ENCODE measurements at places on chromosomes 7 and 10. TPM values are rescaled to one million over a fixed set of nuclear protein-coding genes. Genes with fewer than 3 reads are reported as not detected.

DNA sequence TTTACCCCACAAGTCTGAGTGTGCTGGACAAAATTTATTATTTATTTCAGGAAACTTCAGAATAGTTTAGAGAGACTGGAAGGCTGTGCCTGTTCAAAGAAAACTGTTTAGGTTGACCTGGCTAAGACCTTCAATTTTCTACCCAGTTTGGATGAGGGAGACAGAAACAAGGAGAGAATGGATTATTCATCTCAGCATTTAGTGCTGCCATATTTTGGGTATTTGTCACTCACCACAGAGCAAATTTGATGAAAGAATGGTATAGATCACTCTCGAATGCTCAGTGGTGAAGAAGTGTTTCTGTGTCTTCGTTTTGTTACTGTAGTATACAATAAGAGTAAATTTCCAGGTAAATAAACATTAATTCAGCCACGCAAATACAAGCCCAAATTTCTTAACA lies 71.8 kb downstream of the SEMA3C start:
- no peaks in the 10 kb centered on the region for H3K36me3 ChIP-seq
- H3K4me1 ChIP-seq = no peaks in the 10 kb centered on the region
- H3K27me3 ChIP-seq = no peaks in the 10 kb centered on the region
- H3K4me3 ChIP-seq = no peak overlapping the region
- no peak for DNase-seq

- H3K27ac ChIP-seq = no peak overlapping the region
- H3K36me3 ChIP-seq = no peaks in the 10 kb centered on the region
- no peak overlapping the region for H3K4me3 ChIP-seq
- DNase-seq = peak; percentile 43
- H3K4me1 ChIP-seq = no peaks in the 10 kb centered on the region
These were observed 194.5 kb downstream of the EBF3 start for GRCh38 chr10:129769381-129770116.

- no peak overlapping the region for H3K4me3 ChIP-seq
- H3K27ac ChIP-seq = no peak overlapping the region
- H3K36me3 ChIP-seq = no peaks in the 10 kb centered on the region
- no peaks in the 10 kb centered on the region for H3K27me3 ChIP-seq
- no peak for DNase-seq
- no peaks in the 10 kb centered on the region for H3K4me1 ChIP-seq
These were observed 150.6 kb downstream of the CACNB2 start for GRCh38 chr10:18290651-18291313.

GRCh38 chr7:51034521-51035264 lies 252.0 kb upstream of the GRB10 start:
- no peak overlapping the region for H3K27ac ChIP-seq
- H3K27me3 ChIP-seq = no peaks in the 10 kb centered on the region
- DNase-seq = no peak
- peaks cover 11% of the 10 kb centered on the region for H3K36me3 ChIP-seq
- H3K4me1 ChIP-seq = no peaks in the 10 kb centered on the region

DNA sequence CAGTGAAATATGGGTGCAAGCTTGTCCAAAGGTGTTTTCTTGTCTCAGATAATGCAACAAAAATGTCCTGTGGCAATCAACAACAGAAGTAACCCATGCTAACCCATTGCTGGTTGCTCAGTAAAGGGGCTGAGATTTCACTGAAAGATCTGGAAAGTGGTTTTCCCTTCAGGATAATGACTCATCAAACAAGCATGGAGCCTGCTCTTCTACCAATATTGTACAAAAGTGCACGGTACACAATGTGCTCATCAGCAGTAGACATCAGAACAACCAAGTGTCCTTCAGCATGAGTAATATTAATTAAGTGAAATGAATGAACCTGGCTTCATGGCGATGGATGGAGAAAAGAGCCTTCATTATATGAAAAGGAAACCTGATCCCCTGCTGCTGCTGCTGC lies 287.1 kb upstream of the NEBL start:
- no peaks in the 10 kb centered on the region for H3K36me3 ChIP-seq
- no peaks in the 10 kb centered on the region for H3K4me1 ChIP-seq
- H3K27ac ChIP-seq = no peak overlapping the region

- no peaks in the 10 kb centered on the region for H3K36me3 ChIP-seq
- no peak overlapping the region for H3K27ac ChIP-seq
- no peak for DNase-seq
These were observed 24.4 kb downstream of the C7orf57 start for GRCh38 chr7:48059706-48060105.

DNA sequence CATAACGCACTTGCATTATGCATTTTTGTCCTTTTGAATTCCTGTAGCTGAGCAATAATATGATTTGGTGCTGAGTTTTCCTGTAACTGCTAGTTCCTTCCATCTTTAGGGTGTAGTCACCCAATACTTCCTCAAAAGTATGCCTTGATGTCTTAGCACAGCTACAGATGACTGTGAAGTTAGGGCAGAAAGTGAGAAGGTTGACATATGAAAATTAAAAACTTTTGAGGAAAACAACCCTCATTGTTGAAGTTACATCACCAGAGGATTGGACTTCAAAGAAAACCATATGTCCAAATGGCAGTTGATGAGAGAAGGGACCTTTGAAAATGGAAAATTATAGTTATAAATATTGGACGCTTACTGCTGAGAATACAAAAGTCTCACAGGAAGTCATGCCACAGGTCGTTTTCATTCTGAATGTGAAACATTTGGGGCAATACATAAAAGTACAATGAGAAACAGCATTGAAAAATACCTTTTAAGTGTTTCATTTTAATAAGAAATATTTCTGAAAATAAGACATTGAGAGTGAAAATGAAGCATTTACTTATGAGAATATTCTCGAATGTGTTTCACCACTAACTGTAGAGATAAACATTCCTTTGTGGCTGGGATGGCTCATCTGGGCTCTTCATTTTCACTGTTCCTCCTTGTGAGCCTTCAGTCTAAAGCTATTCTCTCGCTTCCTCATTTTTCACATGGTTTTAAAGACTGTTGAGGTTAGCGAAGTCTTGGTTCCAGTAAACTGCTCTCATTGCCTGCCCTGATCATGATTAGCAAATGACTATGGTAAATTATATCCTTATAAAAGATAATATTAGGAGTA lies 61.4 kb upstream of the NME8 start:
- H3K4me3 ChIP-seq = no peak overlapping the region
- no peaks in the 10 kb centered on the region for H3K27me3 ChIP-seq
- H3K36me3 ChIP-seq = no peaks in the 10 kb centered on the region
- H3K27ac ChIP-seq = no peak overlapping the region
- no peak for DNase-seq

DNA sequence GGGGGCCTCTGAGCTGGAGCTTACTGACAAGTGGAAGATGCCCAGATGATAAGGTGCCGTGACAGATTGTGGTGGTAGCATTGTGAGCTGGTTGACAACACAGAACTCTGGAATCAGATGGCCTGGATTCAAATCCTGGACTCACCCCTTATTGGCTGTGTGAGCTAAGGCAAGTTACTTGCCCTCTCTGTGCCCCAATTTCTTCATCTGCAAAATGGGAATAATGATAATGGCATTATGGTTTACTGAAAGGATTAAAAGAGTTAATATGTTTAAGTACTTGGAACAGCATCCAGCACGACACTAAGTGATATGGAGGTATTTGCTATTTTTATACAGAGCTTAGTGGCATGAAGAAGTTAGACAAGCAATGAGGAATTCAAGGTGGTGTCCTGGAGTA lies 465.9 kb upstream of the GALNT17 start:
- no peak for DNase-seq
- H3K4me3 ChIP-seq = no peak overlapping the region
- H3K27ac ChIP-seq = no peak overlapping the region
- H3K36me3 ChIP-seq = no peaks in the 10 kb centered on the region

GRCh38 chr7:130887182-130887956 lies 153.4 kb upstream of the KLF14 start:
- no peak for DNase-seq
- H3K36me3 ChIP-seq = peaks cover 11% of the 10 kb centered on the region
- no peak overlapping the region for H3K27ac ChIP-seq
- H3K4me1 ChIP-seq = no peaks in the 10 kb centered on the region
- no peaks in the 10 kb centered on the region for H3K27me3 ChIP-seq
- no peak overlapping the region for H3K4me3 ChIP-seq

DNA sequence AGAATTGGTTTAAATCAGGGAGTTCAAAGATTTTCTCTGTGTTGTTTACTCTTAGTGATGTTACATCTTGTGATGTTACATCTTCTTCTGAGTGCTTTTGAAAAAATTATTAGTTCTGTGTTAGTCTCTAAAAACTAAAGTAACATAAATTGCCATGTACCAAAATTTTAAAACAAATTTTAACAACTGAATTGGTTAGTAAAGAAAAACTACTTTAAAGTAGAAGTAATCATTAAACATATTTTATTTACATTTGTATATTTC lies 5.2 kb upstream of the IGF2BP3 start:
- no peaks in the 10 kb centered on the region for H3K36me3 ChIP-seq
- no peaks in the 10 kb centered on the region for H3K4me1 ChIP-seq
- no peak overlapping the region for H3K4me3 ChIP-seq

- H3K4me1 ChIP-seq = no peaks in the 10 kb centered on the region
- H3K27ac ChIP-seq = no peak overlapping the region
- no peaks in the 10 kb centered on the region for H3K27me3 ChIP-seq
- no peaks in the 10 kb centered on the region for H3K36me3 ChIP-seq
- no peak overlapping the region for H3K4me3 ChIP-seq
These were observed 31.1 kb downstream of the SEMA3E start for GRCh38 chr7:83617858-83618257.

DNA sequence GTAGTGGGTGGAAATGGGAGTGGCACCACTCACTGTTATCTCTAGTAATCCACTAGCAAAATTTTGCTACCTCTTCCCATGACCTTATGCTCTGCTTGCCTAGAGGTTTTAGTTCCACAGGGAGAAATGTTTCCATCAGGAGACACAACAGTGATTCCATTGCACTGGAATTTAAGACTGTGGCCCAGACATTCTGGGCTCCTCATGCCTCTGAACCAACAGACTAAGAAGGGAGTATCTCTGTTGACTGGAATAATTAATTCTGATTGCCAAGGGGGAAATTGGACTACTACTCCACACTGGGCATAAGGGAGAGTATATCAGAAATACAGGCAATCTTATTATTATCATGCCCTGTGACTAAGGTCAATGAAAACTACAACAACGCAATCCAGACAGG lies 16.2 kb upstream of the BRAF start:
- DNase-seq = no peak
- H3K27ac ChIP-seq = no peak overlapping the region
- H3K27me3 ChIP-seq = no peaks in the 10 kb centered on the region
- no peaks in the 10 kb centered on the region for H3K36me3 ChIP-seq
- H3K4me3 ChIP-seq = no peak overlapping the region

GRCh38 chr7:133071506-133071905 lies 10.4 kb downstream of the CHCHD3 start:
- no peak overlapping the region for H3K4me3 ChIP-seq
- H3K27ac ChIP-seq = no peak overlapping the region
- H3K4me1 ChIP-seq = no peaks in the 10 kb centered on the region
- no peak for DNase-seq

GRCh38 chr10:122407375-122408125 lies 33.0 kb downstream of the PLEKHA1 start:
- no peak for DNase-seq
- H3K4me1 ChIP-seq = no peaks in the 10 kb centered on the region
- no peaks in the 10 kb centered on the region for H3K36me3 ChIP-seq

DNA sequence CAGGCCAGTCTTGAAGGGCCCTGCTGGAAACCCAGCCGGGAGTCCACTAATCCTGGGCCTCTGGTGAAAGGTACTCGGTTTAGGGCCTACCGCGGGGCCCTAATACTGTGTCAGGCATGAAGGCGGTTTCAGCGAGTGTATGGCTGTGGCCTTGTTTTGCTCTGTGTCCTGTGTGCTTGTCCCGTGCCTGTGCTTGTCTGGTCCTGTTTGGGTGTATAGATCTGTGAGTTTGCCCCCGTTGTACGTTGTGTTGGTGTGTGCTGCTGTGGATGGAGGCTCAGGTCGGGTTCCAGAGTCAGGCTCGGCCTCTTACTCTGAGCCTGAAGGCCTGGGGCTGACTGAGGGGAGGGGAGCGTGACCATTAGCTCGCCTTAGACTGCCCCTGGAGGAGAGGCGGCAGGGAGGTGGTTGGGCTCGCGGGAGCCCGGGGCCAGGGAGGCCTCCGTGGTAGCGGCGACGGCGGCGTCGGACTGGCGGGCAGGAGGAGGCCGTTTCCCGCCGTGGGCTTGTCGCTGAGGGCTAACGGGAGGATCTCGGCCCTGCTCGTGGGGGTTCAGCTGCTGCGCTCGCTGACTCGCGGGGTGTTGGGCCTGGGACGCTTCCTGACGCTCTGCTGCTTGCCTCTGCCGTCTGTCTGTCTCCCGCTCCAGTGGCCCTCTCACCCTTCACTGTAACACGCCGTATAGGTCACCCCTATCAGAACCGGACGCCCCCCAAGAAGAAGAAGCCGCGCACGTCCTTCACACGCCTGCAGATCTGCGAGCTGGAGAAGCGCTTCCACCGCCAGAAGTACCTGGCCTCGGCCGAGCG lies 2.6 kb downstream of the TLX1 start:
- no peaks in the 10 kb centered on the region for H3K36me3 ChIP-seq
- H3K27ac ChIP-seq = no peak overlapping the region
- no peaks in the 10 kb centered on the region for H3K4me1 ChIP-seq

DNA sequence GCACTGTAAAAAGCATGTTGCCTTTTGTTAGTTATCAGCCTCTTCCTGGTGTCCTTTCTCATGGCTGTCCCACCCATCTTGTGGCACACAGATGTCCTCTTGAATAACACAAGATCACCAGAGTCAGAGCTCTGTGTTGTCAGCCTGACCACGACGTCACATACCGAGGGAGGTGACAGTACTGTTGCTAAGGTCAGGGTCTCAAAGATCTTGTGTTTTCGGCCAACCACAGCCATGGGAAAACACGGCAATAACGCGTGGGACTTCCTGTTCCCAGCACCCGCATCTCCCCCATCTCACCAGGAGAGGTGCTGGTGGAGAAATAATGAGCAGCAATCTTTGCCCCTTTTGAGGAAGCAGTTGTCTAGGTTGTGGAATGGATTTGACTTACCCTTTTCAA lies 40.4 kb downstream of the NPVF start:
- H3K4me1 ChIP-seq = peaks cover 15% of the 10 kb centered on the region
- H3K4me3 ChIP-seq = no peak overlapping the region
- no peaks in the 10 kb centered on the region for H3K36me3 ChIP-seq
- H3K27me3 ChIP-seq = no peaks in the 10 kb centered on the region
- no peak overlapping the region for H3K27ac ChIP-seq

DNA sequence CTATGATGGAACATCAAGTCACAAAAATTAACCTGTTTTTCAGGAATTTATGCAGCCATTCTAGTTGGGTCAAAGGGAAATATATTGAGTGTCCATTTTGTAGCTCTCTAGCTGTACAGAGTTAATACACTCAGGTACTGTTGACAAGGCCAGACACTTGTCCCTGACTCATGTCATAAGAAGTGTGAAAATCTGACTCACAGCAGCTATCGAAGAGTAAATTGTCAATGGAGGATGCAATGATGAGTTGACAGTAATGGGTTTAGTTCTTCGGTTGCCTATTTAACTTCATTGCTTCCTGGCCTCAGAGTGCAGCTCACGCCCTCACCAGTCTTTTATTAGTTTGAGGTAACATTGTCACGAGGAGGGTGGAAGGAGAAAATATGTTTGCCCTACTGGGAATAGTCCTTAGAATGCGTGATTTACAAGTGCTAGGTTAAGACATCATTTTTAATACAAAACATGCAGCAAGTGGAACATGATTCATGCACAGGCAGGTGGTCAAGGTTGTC lies 255.1 kb downstream of the XPNPEP1 start:
- no peak overlapping the region for H3K27ac ChIP-seq
- H3K4me3 ChIP-seq = no peak overlapping the region
- no peaks in the 10 kb centered on the region for H3K36me3 ChIP-seq
- no peaks in the 10 kb centered on the region for H3K4me1 ChIP-seq
- DNase-seq = no peak

Gene SSC4D
- 1.2 TPM for total RNA-seq

Gene MCM10
- 2.2 TPM for total RNA-seq

Gene SGMS1
- total RNA-seq = 20.5 TPM

Gene HDAC9
- total RNA-seq = 2.1 TPM

Gene JCAD
- total RNA-seq = 1.6 TPM

Gene CLEC5A
- 1.2 TPM for total RNA-seq

Gene AHCYL2
- total RNA-seq = 6.1 TPM

Gene PRTFDC1
- 0.84 TPM for total RNA-seq

Gene TMEM270
- total RNA-seq = not detected

Gene PAX4
- total RNA-seq = not detected
